ENCODE measurements at places on chromosomes 1 and 21.
A peak's percentile ranks its signal among the peaks of the same experiment; 100 is the strongest.

GRCh38 chr21:45363921-45364467 lies 41.0 kb upstream of the COL18A1 start:
- no peak for DNase-seq

DNA sequence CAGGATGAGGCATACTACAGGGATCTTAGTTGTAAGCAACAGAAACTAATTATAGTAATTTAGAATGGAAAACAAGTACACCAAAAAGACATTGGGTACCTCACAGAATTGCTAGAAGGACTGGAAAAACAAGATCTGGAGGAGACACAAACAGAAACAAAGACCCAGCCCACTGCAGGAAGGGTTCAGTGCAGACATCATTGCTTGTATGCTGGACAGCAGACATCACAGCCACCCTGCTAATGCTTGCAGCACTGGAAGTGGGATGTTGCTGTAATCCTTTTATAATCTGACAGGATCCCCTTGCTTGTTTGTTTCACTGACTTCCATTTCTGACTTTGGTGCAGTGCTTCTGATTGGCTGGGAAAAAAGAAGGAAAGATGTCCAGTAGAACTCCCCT lies 111.4 kb upstream of the ZNF678 start:
- no peak for DNase-seq

GRCh38 chr1:100780814-100781213 lies 61.3 kb downstream of the VCAM1 start:
- no peak for DNase-seq

DNA sequence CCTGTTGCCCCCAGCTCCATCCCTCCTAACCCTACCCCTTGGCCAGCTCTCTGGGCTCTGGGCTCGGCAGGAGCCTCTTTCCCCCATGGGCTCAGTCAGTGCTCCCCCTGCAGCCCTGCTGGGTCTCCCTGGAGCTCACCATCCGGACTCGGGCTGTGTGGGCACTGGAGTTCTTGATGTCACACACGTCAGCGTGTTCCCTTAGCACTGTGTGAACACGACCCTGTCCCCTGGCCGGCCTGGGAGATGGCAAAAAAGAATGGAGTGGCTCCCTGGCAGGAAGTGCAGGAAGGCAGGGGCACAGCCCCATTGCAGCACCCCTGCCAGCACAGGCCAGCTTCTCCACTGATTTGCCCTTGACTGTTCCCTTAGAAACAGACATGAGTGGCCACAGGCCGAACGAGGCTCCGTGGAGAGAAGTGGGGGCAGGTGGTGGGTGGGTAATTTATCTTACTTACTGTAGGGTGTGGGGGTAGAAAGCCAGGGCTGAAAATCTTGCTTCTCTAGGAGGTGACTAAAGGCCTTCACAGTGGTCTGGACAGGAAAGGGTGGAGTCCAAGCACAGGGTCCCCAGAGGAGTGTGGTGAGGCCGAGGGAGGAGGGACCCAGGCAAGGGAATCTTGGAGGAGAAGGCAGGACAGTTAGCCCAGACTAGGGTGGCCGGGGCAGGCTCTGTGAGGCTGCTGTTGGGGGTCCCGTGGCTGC lies 381.7 kb upstream of the VAMP3 start:
- DNase-seq = no peak

- no peak for DNase-seq
These were observed 4.8 kb downstream of the FTCD start for GRCh38 chr21:46150491-46151121.

DNA sequence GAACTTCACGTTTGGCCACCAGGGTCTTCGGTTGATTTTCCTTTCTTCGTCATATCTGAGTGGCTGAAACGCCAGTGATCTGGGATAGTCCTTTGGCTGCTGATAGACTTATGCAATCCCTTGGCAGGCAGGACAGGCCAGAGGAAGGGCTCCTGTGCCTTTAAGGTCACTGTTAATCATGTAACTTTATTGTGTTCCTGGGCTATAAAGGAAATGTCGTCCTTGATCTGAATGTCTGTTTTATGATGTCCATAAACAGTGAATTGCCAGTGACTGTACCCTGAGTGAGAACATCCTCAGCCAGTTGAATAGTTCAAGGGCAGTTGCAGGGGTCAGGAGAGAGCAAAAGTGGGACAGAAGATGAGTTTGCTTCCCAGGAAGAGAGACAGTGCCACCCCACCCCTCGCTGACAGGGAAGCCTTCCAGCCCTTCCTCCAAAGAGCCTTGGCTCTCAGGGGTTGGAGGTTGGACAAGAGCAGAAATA lies 68.0 kb downstream of the PDE9A start:
- DNase-seq = no peak

GRCh38 chr1:164440232-164440631 lies 118.8 kb upstream of the PBX1 start:
- no peak for DNase-seq

DNA sequence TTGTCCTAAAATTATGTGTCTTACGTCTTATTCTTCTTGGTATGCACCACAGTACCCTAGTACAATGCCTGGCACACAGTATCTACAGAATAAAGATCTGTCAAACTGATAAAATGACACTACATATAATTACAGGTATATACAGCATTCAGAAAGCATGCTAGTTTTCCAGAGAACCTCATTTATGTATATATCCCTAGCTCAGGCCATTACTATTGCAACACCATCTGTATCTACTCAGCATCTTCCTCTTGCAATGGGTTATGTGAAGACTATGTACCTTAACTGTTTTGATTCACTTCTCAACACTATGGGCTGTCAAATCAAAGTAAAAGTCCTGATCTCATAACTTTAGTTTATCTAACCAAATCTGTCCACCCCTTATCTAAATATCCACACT lies 58.5 kb upstream of the GUCA2A start:
- no peak for DNase-seq

DNA sequence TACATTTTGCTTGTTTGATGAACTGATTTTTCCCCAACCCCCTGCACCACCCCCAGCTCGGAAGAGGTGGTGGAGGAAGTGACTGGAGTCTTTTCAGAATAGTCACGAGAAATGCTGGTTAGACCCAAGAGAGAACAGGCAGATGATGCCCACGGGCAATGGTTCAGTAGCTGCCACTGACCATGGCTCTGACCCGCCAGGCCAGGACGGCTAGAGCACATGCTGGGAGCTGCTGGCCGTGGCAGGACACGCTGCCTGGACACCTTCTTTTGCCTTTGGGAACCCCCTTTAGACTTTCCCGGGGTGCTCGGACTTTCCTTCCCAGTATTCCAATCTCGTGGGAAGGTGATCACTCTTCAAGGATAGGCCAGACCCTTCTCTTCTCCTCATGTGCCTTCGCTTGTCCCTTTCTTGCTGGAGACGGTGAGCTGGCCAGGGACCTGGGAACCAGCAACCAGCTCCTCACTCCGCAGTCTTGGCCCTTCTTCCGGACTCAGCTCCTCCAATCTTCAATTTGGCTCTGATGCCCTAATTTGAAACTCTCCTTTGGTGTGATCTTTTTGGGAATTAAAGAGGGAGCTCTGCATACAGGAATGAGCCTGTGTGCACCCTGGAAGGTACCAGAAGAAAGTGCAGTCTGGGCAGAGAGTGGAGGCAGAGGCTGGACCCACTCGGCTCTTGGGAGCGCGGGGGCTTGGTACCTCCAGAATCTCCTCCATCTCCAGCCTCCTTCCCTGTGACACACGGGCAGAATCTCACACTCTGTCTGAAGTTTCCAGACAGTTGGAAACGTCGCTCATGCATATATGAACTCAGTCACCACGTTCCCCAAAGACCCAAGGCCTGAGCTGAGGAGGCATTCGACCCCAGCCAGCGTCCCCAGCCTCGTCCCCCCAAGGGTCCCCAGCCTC lies 4.0 kb upstream of the PDE9A start:
- DNase-seq = no peak

GRCh38 chr1:176558561-176558960 lies 95.6 kb downstream of the PAPPA2 start:
- DNase-seq = no peak

DNA sequence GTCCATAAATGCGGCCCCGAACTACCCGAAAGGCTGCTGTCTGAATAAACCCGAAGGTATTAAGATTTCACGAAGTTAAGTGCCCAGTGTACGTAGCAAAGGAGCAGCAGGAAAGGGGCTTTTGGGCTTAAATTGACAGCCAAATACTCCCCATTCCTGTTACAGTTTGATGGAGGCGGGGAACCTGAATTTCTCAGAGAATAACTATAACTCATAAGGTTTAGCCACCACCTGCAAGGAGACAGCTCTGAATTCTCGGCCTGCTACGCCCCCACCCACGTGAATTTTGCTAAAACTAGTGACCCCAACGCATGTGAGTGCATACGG lies 5.2 kb downstream of the GFI1 start:
- DNase-seq = no peak

DNA sequence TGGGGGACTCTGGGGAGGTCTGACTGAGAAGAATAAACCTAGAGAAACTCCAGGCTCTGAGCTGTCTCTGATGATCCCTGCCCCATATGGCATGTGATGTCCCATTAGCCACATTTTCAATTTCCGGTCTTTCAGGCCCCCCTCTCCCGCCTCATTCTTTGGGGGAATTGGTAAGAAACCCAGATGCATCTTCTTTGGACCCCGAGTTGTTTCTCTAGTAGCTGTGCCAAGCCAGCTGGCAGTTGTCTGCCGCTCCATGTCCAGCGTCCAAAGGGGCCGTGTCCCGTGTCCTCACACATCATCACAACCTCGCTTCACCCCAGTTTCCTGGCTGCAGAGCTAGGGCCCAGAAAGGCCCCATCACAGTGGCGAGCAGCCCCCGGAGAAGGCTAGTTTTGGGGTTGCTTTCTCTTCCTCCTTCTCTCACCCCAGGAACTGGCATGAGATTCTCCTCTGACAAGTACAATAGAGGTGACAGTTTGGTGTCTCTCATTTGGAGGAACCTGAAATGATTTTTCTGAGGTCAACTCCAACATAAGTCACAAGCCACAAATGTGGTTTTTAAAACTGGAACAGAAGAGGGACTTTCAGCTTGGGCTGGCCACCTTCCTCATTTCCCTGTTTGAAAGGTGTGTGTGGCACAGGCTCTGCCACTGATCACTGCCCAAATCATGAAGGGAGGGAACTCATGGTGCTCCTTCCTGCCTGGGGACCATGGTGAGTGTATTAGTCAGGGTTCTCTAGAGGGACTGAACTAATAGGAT lies 6.4 kb upstream of the GPR157 start:
- no peak for DNase-seq

GRCh38 chr1:7043719-7044535 lies 258.7 kb downstream of the CAMTA1 start:
- no peak for DNase-seq

- peak; percentile 20 for DNase-seq
These were observed at the start of gene B3GALT5 for GRCh38 chr21:39612233-39613040. Gene B3GALT5 (plus strand): TSS chr21:39612940. CDS start chr21:39660560, 47,620 bp downstream.

GRCh38 chr1:245878585-245878984 lies 628.5 kb downstream of the SMYD3 start:
- no peak for DNase-seq

DNA sequence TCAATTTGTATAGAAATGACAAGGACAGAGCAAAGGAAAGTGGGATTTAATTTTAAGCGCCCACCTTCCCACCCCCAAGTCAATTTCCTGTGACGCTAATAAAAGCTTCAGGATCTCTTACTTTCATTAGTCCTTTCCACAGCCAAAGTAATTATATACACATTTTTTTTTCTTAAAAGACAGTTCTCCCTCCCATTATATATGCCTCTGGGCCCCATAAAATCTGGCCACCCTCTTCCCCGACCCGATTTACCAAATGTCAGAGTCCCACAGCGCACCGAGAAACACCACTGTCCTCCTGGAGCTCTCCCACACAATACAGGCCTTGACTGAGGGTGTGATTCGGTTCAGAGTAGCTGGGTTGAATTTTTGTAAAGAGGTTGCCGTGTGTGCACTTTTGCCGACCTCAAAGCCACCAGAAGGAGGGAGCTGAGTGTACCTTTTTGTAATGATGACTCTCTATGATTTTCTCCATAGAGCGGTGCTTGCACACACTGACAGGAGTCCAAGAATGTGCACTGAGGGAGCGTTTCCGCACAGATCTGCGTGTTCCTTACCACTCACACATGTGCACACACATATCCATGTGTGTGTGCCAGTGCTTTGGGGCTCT lies 26.2 kb upstream of the IL10 start:
- no peak for DNase-seq

- no peak for DNase-seq
These were observed 63.8 kb downstream of the BCAR3 start for GRCh38 chr1:93617670-93618499.

- DNase-seq = peak; percentile 48
These were observed 1.3 kb downstream of the PCNT start for GRCh38 chr21:46325073-46325912.

GRCh38 chr1:203649551-203649998 lies 22.9 kb downstream of the ATP2B4 start:
- no peak for DNase-seq

GRCh38 chr1:55262822-55263221 lies 47.7 kb upstream of the USP24 start:
- DNase-seq = no peak

- no peak for DNase-seq
These were observed at the start of gene TNFAIP8L2 for GRCh38 chr1:151156515-151156819. Gene TNFAIP8L2 (plus strand): TSS chr1:151156649. CDS start chr1:151158698, 2,049 bp downstream.

DNA sequence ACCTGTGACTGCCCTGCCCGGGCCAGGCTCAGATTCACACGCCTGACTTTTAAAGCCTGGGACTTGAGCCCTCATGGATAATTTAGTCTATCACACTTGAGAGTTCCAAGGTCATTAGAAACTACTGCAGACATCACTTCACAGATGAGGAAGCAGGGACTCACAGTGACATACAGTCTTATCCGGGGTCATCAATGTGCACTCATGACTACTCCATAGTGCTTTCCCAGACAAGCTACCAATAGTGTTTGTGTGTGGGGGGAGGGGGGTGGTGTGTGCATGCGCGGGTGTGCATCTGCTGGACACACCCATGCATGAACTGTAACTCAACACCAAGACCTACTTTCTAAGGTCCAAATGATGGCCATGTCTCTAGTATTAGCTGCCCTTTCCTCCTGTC lies 16.1 kb upstream of the SLC5A9 start:
- DNase-seq = no peak

DNA sequence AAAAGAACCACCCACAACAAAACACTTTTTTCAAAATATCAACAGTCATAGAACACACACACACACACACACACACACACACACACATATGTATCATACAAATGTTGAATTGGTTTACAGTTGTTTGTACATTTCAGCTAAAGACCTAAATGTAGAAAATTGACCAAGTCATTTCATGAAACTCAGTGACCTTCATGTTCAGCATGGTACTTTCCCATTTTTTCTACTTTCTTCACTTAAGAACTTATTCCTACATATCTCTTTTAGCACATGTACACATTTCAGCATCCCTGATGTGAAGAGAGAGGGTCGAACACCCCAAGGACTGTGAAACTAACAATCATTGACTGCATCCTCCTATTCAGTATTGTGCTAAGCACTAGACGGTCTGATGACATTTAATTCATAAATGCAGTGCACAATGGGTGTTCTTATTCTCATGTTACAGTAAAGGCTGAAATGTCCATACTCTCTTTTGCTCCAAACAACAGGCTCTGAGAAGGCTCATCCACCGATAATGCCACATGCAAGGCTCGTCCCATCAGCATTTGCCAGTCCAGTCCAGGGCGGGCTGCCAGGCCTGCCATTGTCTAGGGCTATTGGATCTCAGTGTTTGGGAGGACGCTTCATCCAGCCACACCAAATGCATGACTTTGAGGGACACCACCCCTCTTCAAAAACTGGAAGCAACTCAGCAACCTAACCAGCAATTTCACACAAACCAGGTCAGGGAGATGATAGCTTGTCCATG lies 150.1 kb upstream of the RUNX1 start:
- no peak for DNase-seq

GRCh38 chr1:186930238-186930637 lies 101.5 kb downstream of the PLA2G4A start:
- DNase-seq = no peak

- no peak for DNase-seq
These were observed 83.3 kb upstream of the DISP3 start for GRCh38 chr1:11395616-11396015.

Data from NCI-H1105 treated with DMSO at 0.1 percent for 48 hours (cell line).